ENCODE measurements at places on chromosomes 13 and 19.

- no peak for DNase-seq
Observed at GRCh38 chr13:40980461-40980860, 38.7 kb downstream of the ELF1 start.

GRCh38 chr13:20313896-20314295 lies 81.8 kb upstream of the GJB6 start:
- DNase-seq, result no peak

- no peak for DNase-seq
Observed at GRCh38 chr19:23822735-23823134, 64.0 kb upstream of the ZNF681 start.

- DNase-seq, result no peak
Observed at GRCh38 chr13:50318887-50319286, 303.6 kb downstream of the KCNRG start.

GRCh38 chr19:56727677-56728076 lies 56.1 kb upstream of the ZNF835 start:
- DNase-seq, result no peak

- no peak for DNase-seq
Observed at GRCh38 chr13:48163061-48163460, 68.2 kb upstream of the MED4 start.

GRCh38 chr13:79973533-79973963 lies 367.4 kb downstream of the SPRY2 start:
- no peak for DNase-seq

DNA sequence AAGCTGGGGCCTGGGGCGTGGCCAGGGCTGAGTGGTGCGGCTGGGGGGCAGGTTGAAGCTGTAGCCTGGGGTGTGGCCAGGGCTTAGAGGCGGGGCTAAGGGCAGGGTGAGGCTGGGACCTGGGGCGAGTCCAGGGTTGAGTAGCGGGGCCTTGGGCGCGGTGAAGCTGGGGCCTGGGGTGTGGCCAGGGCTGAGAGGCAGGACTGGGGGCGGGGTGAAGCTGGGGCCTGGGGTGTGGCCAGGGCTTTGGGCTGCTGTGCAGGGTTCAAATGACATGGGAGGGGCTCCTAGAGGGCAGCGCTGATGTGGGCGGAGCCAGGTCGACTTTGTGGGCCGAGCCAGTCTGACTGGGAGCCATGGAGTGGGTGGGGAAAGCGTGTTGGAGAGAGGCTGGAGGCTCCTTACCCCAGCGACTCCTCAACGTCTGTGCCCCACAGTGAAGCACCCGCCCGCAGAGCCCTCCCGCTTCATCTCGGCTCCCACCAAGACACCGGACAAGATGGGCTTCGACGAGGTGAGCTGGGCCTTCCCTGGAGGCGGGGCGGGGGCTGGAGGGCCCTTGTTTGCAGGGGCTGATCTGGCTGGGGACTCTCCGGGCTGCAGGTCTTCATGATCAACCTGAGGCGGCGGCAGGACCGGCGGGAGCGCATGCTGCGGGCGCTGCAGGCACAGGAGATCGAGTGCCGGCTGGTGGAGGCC lies 21.5 kb downstream of the COLGALT1 start:
- DNase-seq, result no peak

GRCh38 chr13:21785990-21786389 lies 115.1 kb downstream of the FGF9 start:
- DNase-seq, result no peak

GRCh38 chr13:30804474-30804873 lies 69.1 kb downstream of the ALOX5AP start:
- no peak for DNase-seq

GRCh38 chr13:112142401-112142930 lies 75.5 kb downstream of the SOX1 start:
- DNase-seq, result no peak

DNA sequence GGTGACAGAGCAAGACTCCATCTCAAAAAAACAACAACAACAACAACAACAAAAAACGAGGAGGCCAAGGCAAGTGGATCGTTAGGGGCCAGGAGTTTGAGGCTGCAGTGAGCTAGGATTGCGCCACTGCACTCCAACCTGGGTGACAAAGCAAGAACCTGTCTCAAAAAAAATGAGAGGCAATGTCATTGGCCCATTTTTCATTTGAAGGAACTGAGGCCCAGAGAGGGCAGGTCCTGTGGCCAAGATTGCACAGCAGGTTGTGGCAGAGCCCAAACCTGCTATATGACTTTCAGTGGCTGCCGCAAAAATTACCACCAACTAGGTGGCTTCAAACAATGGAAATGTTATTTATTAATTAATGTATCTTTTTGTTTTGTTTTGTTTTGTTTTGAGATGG lies 5.5 kb downstream of the PIK3R2 start:
- no peak for DNase-seq

DNA sequence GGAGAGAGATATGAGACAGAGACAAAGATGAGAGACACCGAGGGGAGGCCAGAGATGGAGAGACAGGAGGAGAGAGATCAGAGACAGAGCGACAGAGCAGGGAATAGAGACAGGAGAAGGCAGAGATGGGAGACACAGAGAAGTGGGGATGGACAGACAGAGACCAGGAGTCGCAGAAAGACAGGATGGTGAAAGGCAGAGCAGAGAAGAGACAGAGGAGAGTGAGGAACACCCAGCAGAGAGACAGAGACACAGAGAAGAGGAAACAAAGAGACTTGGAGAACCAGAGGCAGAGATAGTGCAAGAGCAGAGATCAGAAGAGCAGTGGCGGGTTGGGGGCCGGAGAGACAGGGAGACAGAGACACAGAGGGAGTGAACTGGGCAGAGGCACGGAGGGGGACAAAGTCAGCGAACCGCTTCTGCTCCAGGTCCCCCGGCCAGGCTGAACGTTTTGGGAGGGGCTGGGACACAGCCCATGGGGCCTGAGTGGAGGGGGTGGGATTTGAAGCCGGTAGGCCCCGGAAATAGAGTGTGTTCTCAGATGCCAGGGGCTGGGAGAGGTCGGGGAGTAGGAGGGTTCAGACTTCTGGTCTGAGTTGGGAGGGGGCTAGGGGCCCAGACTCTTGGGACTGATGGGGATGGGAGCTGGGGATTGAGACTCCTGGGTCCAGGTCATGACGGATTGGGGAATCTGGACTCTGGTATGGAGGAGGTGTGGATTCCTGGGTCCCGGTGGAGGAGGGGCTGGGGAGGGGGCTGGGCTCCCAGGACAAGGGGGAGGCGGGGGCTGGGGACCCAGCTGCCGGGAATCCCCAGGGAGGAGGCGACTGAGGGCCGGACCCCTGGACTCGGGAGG lies 654 bp downstream of the ZNF579 start:
- no peak for DNase-seq

DNA sequence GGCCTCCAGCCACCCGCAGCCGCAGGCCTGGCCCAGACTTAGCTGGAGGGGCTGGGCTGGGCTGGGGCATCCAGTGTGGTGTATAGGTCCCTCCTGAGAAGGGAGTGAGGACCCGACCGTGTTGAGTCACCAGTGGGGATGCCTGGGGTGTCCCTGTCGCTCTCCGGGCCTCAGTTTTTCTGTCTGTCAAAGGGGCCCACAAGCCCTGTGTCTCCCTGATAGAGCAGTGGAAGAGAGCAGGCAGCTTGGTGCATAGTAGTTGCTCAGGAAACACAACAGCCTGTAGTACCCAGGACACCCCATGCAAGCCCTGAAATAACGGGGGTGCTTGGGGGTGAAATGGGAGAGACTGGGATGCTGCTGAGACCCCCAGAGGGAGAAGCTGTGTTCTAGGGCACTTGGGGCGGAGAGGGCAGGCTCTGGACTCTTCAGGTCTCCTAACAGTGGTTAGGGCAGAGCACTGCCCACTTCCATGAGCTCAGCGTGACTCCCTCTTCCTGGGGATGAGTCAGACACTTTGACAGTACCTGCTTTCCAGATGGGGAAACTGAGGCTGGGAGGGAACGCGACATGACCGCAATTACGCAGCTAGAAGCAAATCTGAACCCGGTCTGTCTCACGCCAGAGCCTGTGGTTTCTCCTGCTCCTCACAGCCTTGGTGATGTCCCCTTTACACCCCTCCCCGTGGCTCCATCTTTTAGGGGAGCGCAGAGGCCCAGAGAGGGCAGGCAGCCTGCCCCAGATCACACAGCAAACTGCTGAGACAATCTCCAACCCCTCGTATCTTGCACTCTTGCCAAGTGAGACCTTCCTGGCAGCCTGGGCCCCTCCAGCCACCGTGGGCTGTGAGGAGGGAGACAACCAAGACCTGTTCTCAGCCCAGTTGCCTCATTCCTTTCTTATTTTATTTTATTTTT lies 692 bp downstream of the SULT2B1 start:
- DNase-seq, result no peak

- DNase-seq, result no peak
Observed at GRCh38 chr13:102273111-102273510, 128.7 kb downstream of the FGF14 start.

DNA sequence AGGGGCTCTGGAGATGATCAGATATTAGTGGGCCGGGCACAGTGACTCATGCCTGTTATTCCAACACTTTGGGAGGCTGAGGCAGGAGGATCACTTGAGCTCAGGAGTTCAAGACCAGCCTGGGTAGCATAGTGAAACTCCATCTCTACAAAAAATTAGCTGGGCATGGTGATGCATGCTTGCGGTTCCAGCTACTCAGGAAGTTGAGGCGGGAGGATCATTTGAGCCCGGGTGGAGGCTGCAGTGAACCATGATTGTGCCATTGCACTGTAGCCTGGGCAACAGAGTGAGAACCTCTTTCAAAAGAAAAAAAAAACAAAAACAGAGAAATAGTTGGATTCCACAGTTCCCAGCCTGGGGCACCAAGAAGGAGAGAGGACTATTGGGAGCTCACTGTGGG lies 17.9 kb upstream of the SHFL start:
- DNase-seq, result no peak

DNA sequence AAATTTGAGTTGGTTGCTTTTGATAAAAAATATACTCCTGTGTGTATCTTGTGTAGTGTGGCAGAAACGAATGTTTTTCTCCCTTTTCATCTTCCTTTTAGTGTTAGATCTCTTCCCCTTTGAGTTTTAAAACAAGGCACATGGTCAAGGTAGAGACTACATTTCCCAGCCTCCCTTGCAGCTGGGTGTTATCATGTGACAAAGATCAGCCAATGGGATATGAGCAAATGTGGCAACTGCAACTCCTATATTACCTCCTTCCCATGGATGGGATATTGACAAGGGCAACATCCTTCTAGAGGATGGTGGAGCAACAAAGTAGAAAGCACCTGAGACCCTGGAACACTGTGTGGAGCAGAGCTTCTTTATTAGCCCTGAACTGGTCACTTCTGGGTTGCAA lies 42.4 kb downstream of the ADGRE3 start:
- no peak for DNase-seq

DNA sequence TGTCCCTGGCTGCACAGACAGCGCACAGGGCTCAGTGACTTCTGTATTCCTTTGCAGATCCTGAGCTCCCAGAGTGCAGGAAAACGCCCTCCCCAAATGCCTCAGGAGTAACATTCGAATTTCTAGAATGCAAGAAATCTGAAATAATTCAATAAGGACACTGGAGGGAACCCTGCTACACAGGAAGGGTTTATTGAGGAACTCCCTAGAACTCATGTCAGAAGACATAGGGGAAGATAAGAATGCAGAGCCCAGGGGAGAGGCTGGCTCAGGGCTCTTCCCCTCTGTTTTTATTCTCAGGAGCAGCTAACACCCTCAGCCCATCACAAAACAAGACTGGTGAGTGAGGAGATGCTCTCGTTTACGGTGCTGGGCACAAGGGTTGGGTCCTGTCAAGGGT lies 6.8 kb downstream of the LILRA1 start:
- no peak for DNase-seq

- DNase-seq, result no peak
Observed at GRCh38 chr13:41827507-41828213, 133.2 kb downstream of the VWA8 start.

DNA sequence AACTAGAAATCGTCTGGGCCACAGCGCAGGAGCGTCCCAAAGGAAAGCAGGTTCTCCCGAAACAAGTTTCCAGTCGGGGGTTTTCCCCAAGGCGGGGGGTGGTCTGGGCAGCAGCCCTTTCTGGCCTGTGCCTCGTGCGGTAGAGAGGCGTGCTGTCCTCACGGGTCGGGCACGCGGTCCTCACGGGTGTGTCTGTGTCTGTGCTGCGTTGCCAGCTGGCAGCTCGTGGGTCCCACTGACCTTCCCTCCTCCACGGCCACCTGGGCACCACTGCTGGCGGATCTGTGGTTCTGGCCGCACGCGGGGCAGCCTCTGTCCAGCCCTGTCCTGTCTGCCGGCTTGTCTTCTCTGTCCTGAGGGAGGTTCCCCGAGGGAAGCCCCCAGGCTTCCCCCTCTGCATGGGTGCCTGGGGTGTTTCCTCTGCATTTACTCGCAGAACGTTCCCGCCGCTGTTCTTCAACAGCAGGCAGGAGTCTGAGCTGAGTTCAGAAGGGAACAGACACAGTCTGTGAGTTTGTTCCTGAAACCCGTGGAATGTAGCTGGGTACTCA lies 98.2 kb upstream of the MCF2L start:
- DNase-seq, result no peak

- no peak for DNase-seq
Observed at GRCh38 chr13:50732712-50733111, 110.8 kb downstream of the DLEU7 start.

GRCh38 chr13:42969565-42970172 lies 22.4 kb downstream of the EPSTI1 start:
- DNase-seq, result peak; percentile 73

DNA sequence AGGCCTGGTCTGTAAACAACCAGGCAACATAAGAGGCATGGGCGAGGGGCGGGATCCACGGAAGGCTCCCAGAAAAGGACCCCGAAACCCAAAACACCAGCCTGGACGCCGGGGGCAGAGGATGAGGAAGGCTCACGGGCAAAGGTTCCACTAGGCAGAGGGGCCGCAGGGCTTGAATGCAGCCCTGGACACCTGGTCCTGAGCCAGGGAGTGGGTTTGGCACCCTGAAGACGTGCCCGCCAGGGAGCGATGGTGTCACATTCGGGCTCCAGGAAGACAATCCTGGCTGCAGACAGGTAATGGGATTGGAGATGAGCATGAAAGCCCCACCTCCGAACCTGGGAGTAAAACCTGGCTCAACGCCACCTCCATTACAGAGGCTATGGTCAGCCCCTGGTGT lies 31.8 kb downstream of the ZNF787 start:
- no peak for DNase-seq

DNA sequence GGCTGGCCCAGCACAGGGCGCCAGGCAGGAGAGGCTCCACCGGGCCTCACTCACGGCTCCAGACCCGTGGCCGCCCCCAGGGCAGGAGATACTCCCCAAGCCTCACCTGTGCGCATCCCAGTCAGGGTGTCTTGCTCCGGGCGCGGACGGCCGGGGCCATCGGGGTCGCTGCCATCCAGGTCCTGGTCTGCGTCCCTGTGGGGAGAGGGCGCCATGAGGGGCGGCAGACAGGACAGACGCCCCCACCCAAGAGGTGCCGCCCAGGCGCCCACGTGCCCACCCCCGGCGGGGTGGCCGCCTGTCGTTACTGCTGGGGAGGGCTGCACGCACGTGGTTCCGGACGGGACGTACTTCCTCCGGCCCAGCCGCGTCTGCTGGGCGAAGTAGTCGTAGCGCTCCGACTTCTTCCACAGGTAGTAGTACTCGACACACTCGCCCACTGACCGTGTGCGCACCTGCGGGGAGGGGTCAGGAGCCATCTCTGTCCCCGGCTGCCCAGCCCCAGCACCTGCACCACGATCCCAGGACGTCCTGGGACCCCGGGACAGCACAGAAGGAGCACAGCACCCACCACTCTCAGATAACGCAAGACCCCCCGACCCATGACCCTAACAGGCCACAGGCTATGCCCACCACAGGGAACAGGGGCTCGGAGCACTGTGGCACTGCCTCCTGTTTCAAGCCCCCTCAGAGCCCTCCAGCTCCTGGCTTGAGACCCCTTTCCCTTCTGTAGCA lies 17.4 kb upstream of the PLPP2 start:
- DNase-seq, result no peak

GRCh38 chr13:74287724-74288169 lies 153.5 kb upstream of the KLF12 start:
- DNase-seq, result peak; percentile 58

- DNase-seq, result no peak
Observed at GRCh38 chr13:73000027-73000674, 58.7 kb upstream of the KLF5 start.

All from stimulated activated CD4-positive, alpha-beta T cell treated with anti-CD3 and anti-CD28 coated beads, Interleukin-1b, Interleukin-23, amount 100 ng/mL, for 24 hours (primary cell).